ENCODE measurements at places on chromosomes 5 and 9. TPM values are rescaled to one million over a fixed set of nuclear protein-coding genes. Genes with fewer than 3 reads are reported as not detected.

Gene RANBP17
- total RNA-seq: 4.0 TPM

Gene MARCHF11
- total RNA-seq: not detected

Gene SLC2A6
- total RNA-seq: 25.3 TPM

Gene MRPS27
- 98.1 TPM for total RNA-seq

Gene WWC1
- total RNA-seq: 1.4 TPM

Gene RNF183
- total RNA-seq: not detected

DNA sequence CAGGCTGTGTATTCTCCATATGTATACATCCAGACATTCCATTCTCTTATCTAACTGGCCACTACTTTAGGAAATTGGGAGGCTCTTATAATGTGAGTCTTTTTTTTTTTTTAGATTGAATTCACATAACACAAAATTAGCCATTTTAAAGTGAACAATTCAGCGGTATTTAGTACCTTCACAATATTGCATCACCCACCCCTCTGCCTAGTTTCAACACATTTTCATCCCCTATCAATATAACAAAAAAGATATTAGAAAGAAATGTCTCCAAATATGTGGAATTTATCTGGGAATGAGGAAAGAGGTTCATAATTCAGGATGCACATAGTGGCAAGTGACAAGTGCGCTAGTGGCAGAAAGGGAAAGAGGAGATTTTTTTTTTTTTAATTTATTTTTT is 228.5 kb downstream of the ICE1 start:
- no peak overlapping the region for H3K4me3 ChIP-seq
- no peak overlapping the region for H3K27ac ChIP-seq
- no peaks in the 10 kb centered on the region for H3K36me3 ChIP-seq
- no peaks in the 10 kb centered on the region for H3K4me1 ChIP-seq
- H3K27me3 ChIP-seq: no peaks in the 10 kb centered on the region
- no peak for DNase-seq

DNA sequence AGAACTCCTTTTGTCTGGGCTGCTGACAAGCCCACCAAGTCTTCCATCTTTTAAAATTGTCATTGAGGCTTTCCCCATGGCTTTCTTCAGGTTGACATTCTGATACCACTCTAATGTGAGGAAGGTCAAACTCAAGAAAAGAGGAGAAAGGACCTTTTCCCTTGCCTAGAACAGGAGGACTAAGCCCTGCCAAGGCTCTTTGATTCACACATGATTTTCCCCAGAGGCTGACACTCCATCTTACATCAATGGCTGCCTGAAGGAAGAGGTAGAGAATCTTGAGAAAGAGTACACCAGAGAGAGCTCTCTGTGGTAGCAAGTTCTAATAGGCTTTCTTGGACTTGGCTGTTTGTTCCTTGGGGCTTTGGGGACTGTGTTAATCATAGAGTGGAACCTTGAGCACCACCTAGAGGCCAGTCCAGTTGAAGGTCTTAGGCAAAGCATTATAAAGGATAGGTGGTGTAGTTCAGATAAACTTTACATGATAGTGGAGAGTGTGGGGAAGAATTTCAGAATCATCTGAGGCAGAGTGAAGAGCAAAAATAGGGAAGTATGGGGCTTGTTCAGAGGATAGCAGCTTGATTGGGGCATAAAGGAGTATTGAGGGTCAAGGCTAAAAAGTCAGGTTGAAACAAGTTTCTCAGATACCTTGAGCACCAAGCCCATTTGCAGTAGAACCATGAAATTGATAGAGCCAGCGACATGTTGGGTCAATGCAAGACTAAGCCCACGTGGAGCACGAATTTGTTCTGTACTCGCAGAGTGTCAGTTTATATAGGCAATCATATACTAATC is 36.7 kb downstream of the NDFIP1 start:
- H3K27me3 ChIP-seq: no peaks in the 10 kb centered on the region
- DNase-seq: peak; percentile 76
- no peak overlapping the region for H3K4me3 ChIP-seq
- no peaks in the 10 kb centered on the region for H3K4me1 ChIP-seq

GRCh38 chr9:121279776-121280388 is 11.9 kb downstream of the GSN start:
- no peak overlapping the region for H3K4me3 ChIP-seq
- peaks cover 6% of the 10 kb centered on the region for H3K36me3 ChIP-seq
- peaks cover 84% of the 10 kb centered on the region for H3K4me1 ChIP-seq
- H3K27ac ChIP-seq: peak overlapping the region; percentile 84
- H3K27me3 ChIP-seq: no peaks in the 10 kb centered on the region

GRCh38 chr5:108387758-108388157 is 5.9 kb upstream of the FBXL17 start:
- H3K27ac ChIP-seq: no peak overlapping the region
- no peaks in the 10 kb centered on the region for H3K36me3 ChIP-seq
- H3K4me3 ChIP-seq: no peak overlapping the region
- DNase-seq: no peak
- H3K4me1 ChIP-seq: peaks cover 6% of the 10 kb centered on the region

GRCh38 chr5:141875022-141875740 is 3.0 kb downstream of the PCDH1 start:
- H3K4me3 ChIP-seq: no peak overlapping the region
- H3K27ac ChIP-seq: no peak overlapping the region
- H3K36me3 ChIP-seq: no peaks in the 10 kb centered on the region
- DNase-seq: peak; percentile 52

GRCh38 chr5:131393498-131393968 is 129.7 kb downstream of the CDC42SE2 start:
- no peak overlapping the region for H3K4me3 ChIP-seq
- no peaks in the 10 kb centered on the region for H3K27me3 ChIP-seq
- H3K36me3 ChIP-seq: peaks cover 6% of the 10 kb centered on the region
- H3K4me1 ChIP-seq: peaks cover 18% of the 10 kb centered on the region
- H3K27ac ChIP-seq: peak overlapping the region; percentile 69

DNA sequence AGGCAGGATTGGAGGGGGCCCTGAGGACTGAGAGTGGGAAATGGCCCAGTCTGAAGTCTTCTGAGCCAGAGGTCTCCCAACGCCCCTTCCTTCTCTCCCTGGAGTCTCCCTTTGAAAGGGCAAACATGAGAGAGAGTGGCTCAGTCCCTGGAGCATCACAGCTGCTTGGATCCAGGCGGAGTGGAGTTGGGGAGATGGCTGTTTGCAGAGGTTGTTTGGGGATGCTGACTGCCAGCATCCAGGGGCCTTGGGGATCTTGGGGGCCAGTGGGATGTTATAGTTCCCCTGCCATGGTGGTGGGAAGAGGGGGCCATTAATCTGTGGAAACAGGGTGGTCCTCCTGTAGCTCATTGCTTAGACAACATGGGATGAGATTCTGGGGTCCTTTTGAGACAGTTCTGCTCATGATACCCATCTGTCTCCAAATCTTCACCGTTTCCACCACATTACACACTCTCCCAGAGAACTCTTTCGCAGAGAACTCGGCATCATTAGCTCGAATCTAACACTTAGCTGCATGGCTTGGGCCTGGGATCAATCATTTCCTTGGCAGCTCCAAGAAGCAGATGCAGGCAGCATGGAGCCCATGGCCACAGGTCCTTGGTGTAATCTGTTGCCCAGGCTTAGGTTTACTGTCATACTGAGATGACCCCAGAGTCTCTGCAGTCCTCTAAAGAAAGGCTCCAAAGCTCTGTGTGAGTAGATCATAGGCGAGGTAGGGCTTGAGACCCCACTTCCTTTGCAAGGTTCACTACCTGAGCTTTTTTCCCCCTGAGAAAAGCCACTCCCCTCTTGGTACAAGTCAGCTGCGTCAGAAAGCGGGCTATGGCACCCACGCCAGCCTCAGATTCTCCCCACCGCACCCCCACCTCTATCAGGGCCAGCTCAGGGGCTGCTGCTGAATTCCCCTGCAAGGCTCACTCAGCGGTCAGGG is 54.4 kb upstream of the SH3PXD2B start:
- H3K4me3 ChIP-seq: no peak overlapping the region
- H3K4me1 ChIP-seq: no peaks in the 10 kb centered on the region
- DNase-seq: no peak
- no peak overlapping the region for H3K27ac ChIP-seq
- no peaks in the 10 kb centered on the region for H3K36me3 ChIP-seq

DNA sequence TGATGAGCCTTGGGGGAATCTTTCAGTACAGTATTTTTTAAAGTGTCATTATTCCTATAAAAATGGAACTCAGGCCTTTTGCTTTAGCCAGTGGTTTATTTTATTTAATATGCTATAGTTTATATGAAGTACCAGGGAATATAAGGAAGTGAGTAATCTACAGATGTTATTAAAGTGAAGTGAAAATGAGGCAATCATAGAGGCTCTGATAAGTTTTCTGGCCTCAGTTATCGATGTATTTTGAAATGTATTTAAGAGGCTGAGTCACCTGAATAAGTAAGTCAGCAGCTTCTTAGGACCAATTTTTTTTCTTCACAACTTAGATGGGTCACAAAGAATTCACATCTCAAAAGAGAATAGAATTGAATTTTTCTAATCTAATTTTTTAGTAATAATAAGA is 829.0 kb downstream of the DNAH5 start:
- no peak overlapping the region for H3K4me3 ChIP-seq
- no peak for DNase-seq
- no peaks in the 10 kb centered on the region for H3K36me3 ChIP-seq

GRCh38 chr5:919356-920000 is 26.8 kb downstream of the TRIP13 start:
- H3K4me1 ChIP-seq: no peaks in the 10 kb centered on the region
- DNase-seq: no peak
- H3K36me3 ChIP-seq: peaks cover 16% of the 10 kb centered on the region
- no peak overlapping the region for H3K27ac ChIP-seq
- H3K4me3 ChIP-seq: no peak overlapping the region
- H3K27me3 ChIP-seq: no peaks in the 10 kb centered on the region

- no peak overlapping the region for H3K27ac ChIP-seq
- DNase-seq: no peak
- H3K4me1 ChIP-seq: no peaks in the 10 kb centered on the region
- no peak overlapping the region for H3K4me3 ChIP-seq
- H3K27me3 ChIP-seq: no peaks in the 10 kb centered on the region
Measured at GRCh38 chr5:13866792-13867191, 77.7 kb downstream of the DNAH5 start.

DNA sequence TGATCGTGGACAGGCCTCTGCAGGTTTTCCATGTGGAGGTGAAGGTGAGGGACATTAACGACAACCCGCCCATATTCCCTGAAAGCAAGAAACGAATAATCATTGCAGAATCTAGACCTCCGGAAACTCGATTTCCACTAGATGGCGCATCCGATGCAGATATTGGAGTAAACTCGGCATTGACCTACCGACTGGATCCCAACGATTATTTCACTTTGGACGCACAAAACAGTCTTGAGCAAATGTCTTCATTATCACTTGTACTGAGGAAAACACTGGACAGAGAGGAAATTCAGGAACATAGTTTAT is 621 bp downstream of the PCDHA13 start:
- DNase-seq: no peak
- H3K36me3 ChIP-seq: no peaks in the 10 kb centered on the region
- H3K27me3 ChIP-seq: no peaks in the 10 kb centered on the region
- no peak overlapping the region for H3K4me3 ChIP-seq

GRCh38 chr5:35822511-35822910 is 34.2 kb upstream of the IL7R start:
- no peak overlapping the region for H3K27ac ChIP-seq
- H3K27me3 ChIP-seq: no peaks in the 10 kb centered on the region
- H3K36me3 ChIP-seq: no peaks in the 10 kb centered on the region
- H3K4me1 ChIP-seq: no peaks in the 10 kb centered on the region
- no peak overlapping the region for H3K4me3 ChIP-seq

DNA sequence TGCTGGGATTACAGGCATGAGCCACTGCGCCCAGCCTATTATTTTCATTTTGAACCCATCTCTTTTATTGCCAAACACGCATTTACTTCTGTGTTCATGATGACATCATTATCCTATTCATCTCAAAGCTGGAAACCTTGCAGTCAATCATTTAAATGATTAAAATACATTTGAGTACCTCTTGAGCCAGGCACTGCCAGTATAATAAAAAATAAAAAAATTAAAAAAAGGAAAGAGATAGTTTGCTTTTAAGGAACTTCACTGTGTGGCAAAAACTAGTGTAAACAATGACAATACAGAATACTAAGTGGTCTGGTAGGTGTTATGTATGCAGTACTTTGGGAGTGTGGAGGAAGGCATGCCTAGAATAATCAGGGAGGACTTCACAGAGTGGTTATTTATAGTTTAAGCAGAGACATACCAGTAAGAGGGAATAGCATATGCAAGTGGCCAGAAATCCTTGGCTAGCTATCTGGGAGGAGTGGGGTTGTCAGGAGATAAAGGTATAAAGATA is 8.6 kb downstream of the NSD1 start:
- H3K27me3 ChIP-seq: no peaks in the 10 kb centered on the region
- H3K4me3 ChIP-seq: no peak overlapping the region
- H3K36me3 ChIP-seq: peaks cover 56% of the 10 kb centered on the region
- no peak overlapping the region for H3K27ac ChIP-seq
- peaks cover 3% of the 10 kb centered on the region for H3K4me1 ChIP-seq
- DNase-seq: peak; percentile 59

DNA sequence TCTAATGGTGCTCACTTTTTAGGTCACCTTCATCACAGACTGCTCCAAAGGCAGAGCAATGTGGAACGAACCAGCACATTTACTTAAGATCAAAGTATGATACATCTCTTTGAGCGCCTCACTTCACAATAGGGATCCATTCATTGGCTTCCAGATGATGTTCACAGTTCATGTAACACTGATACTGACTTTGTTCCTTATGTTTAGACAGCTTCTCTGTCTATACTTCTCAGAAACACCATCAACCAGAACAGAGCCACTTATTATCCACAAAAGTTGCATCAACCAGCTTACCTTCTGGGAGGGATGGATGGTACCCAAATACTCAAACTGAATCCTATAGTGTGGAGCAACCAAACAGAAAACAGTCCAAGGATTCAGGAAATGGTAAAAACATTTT is 4.6 kb downstream of the PTAR1 start:
- H3K36me3 ChIP-seq: peaks cover 4% of the 10 kb centered on the region
- peaks cover 14% of the 10 kb centered on the region for H3K4me1 ChIP-seq
- H3K4me3 ChIP-seq: no peak overlapping the region
- DNase-seq: no peak
- H3K27me3 ChIP-seq: no peaks in the 10 kb centered on the region

GRCh38 chr9:99966716-99967115 is 60.3 kb downstream of the STX17 start:
- H3K4me3 ChIP-seq: no peak overlapping the region
- no peaks in the 10 kb centered on the region for H3K4me1 ChIP-seq
- H3K36me3 ChIP-seq: no peaks in the 10 kb centered on the region
- no peaks in the 10 kb centered on the region for H3K27me3 ChIP-seq

DNA sequence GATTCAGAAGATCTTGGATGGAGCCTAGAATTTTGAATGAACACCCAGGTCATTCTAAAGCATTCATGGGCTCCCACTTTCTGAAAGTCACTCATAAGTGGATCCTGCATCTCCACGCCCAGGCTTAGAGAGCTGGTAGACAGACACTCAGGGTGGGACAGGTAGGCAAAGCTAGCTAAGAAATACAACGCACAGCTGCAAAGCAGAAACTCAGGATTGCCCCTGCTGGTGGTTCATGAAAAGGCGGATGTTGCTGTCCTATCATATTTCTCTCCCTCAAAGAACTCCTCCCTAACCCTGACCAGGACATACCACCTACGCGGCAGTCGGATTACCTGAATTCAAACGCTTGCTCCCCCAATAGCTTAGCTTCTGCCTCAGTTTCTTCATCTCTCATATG is 226.5 kb downstream of the GLIS3 start:
- peak; percentile 15 for DNase-seq
- H3K4me1 ChIP-seq: peaks cover 9% of the 10 kb centered on the region
- no peaks in the 10 kb centered on the region for H3K36me3 ChIP-seq
- no peak overlapping the region for H3K27ac ChIP-seq

GRCh38 chr5:177431317-177432142 is 5.1 kb downstream of the GRK6 start:
- H3K4me1 ChIP-seq: peaks cover 13% of the 10 kb centered on the region
- peak; percentile 75 for DNase-seq
- H3K27me3 ChIP-seq: no peaks in the 10 kb centered on the region
- no peak overlapping the region for H3K4me3 ChIP-seq
- H3K36me3 ChIP-seq: peaks cover 21% of the 10 kb centered on the region

All from osteoblast (primary cell).